ENCODE measurements at places on chromosomes 1 and 21. TPM values are rescaled to one million over a fixed set of nuclear protein-coding genes. Genes with fewer than 3 reads are reported as not detected.
A peak's percentile ranks its signal among the peaks of the same experiment; 100 is the strongest.

- DNase-seq = peak; percentile 35
Measured at GRCh38 chr1:145997016-145997717, 788 bp upstream of the TXNIP start.

The BARHL2 gene
- total RNA-seq = not detected

GRCh38 chr1:217948741-217949140 lies 317.6 kb downstream of the SPATA17 start:
- DNase-seq = no peak

The AIDA gene
- 60.3 TPM for total RNA-seq

The IVL gene
- total RNA-seq = not detected

The KCNJ9 gene
- total RNA-seq = 0.33 TPM

GRCh38 chr1:219132939-219133338 lies 40.7 kb upstream of the LYPLAL1 start:
- no peak for DNase-seq

DNA sequence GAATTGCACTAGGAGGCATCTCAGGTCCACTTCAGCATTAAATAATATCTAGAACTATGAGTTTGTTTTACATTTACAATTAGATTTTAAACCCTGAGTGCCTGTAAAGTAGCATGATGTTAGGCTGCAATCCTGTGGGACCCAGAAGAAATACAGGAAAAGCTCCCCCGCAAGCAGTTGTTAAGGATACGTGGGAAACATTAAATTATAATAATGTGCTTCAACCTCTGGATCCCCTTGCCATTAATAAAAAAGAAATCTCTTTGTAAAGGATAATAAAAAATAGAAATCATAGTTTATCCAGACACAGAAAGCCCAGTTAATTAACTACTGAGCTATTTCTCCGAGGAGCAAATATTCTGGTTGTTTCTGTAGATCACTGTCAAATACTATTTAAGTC lies 106.0 kb downstream of the PCNX2 start:
- no peak for DNase-seq

- no peak for DNase-seq
Measured at GRCh38 chr1:185636848-185637247, 97.3 kb upstream of the HMCN1 start.

The PAX7 gene
- total RNA-seq = not detected

The KIF2C gene
- total RNA-seq = 1.7 TPM

- DNase-seq = no peak
Measured at GRCh38 chr1:154694995-154695394, 87.0 kb upstream of the ADAR start.

GRCh38 chr1:1900883-1901640 lies 10.2 kb upstream of the GNB1 start:
- DNase-seq = no peak

DNA sequence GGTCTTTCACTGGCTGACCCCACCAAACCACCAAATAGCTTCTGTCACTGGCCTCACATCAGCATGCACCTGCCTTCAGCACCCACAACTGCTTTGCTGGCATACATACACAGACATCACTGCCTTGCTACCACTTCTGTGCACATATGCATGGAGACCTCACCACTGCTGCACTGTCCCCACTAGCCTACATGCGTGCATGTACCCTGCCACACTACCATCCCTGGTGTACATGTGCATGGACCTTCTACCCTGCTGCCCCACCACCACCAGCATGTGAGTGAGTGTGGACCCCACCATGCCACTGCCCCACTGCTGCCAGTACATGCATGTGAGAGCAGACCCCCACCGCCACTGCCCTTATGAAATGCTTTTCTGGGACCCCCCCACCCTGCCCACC lies 6.1 kb downstream of the CD1C start:
- no peak for DNase-seq

DNA sequence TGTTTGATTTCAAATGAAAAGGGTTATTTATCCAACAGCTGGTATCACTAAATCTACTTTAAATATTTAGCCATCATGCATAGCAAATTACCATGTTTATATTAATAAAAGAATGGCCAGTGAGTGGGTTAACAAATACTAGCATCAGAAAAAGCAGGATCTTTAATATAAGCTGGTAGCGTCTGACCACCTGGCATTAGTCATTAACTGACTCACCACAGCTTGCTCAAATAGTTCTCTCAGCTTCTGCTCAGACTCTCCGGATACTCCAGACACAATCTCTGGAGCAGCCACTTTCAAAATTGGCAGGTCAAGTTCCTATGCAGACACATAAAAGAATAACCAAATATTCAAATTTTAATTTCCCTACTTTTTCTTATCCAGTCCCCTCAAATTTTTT lies 29.6 kb downstream of the NVL start:
- DNase-seq = no peak

The DDR2 gene
- total RNA-seq = 266 TPM

The KLF17 gene
- total RNA-seq = not detected

GRCh38 chr1:19388980-19389379 lies 76.9 kb downstream of the SLC66A1 start:
- DNase-seq = no peak

The TNFRSF4 gene
- total RNA-seq = 2.7 TPM

DNA sequence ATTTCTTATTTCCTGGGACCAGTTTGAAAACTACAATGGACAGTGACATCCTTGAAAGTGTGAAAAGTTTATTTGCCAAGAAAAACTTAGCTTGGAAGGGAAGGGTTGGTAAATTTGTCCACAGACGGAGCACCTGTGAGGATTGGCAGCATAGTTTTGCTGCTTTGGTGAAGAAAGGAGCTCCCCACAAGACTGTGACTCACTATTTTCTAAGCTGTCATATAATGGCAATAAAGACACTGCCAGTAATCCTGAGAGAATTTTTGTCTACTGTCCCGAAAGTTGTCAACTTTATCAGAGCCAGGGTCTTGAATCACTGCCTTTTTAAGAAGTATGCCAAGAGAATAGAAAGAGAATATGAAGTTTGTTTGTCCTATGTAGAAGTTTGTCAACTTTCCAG lies 230.8 kb downstream of the NEGR1 start:
- DNase-seq = no peak

- DNase-seq = no peak
Measured at GRCh38 chr1:228155596-228156514, 6.1 kb downstream of the GJC2 start.

The CLCA4 gene
- not detected for total RNA-seq

- DNase-seq = no peak
Measured at GRCh38 chr1:19208710-19209438, 1.2 kb downstream of the UBR4 start.

- DNase-seq = peak; percentile 51
Measured at GRCh38 chr21:44368711-44369446, 15.5 kb downstream of the TRPM2 start.

DNA sequence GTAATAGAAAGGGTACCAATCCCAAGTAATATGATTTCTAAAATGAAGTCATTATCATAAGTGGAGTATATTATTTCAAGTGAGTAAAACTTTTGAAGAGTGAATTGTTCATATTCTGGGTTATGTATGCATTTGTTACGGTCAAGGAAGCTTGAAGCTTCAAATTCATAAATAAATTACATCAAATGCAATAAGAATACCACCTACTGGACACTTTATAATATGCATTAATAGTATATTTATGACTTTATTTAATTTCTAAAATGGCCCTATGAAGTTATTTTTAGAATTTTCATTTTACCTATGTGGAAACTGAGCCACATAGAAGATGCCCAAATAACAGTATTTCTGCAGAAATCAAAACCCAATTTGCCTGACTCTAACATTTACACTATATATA lies 260.6 kb downstream of the SMYD3 start:
- no peak for DNase-seq

- no peak for DNase-seq
Measured at GRCh38 chr1:236925386-236925785, 78.9 kb downstream of the MT1HL1 start.

GRCh38 chr1:207389728-207390464 lies 64.2 kb upstream of the CR2 start:
- DNase-seq = no peak

GRCh38 chr1:183638649-183639387 lies 3.2 kb upstream of the ARPC5 start:
- no peak for DNase-seq

The BATF3 gene
- 1.4 TPM for total RNA-seq

DNA sequence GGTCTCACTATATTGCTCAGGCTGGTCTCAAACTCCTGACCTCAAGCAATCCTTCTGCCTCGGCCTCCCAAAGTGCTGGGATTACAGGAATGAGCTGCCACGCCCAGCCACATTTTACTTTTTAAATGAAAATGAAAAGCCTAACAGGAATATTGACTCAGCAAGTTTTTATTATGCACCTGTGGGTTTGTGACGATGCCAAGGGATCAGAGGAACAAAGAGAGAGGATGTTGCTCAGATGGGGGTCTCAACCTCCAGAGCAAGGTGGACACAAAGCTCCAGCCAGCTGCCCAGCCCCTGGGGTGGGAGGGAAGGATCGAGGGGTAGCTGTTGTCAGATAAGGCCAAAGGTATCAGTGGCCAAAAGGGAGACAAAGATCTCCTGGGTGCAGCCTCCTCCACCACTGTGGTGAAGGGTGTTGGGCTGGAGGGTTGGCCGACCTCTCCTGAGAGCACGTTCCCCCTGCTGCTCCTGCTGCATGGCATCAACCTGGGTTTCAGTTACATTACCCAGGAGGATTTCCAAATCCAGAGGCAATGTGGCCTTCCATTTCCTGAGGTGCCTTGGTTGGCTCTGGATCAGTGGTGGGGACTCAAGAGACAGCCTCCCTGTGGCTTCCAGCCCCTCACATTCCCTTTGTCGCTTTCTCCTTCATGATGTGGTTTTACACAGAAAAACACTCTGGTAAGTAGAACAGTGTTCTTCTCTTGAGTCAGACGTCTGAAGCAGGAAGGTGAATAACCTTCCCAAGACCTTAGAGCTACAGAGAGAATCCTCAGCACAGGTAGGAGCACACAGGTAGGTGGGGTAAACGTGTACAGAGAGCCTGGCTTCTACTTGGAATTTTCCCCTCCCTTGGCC lies 34.2 kb downstream of the ZNF496 start:
- peak; percentile 30 for DNase-seq

The SON gene
- 203 TPM for total RNA-seq

DNA sequence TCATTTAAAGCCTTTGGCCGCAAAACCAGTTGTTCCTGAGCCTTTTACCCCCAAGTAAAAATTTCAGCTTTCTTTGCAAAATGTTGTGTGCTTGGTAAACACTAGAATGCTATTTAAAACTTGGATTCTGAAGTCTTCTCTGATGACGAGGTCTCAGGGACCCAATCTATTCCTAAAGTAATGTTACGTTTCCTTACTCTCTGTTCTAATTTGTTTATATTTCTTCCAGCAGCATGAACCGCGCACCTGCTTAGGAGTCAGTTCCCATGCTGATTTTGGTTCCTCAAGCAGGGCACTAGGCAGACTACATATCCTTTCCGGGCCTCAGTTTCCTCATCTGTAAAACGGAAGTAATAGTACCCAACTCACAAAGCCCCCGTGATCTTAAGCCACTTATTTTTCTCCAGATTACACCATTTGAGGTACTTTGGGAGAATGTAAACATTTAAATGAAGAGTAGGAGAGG lies 969 bp upstream of the ALDH4A1 start:
- no peak for DNase-seq

GRCh38 chr1:231278100-231278790 lies 37.2 kb downstream of the GNPAT start:
- no peak for DNase-seq

The SPRR2G gene
- not detected for total RNA-seq

The C4BPA gene
- not detected for total RNA-seq

The MECR gene
- 53.1 TPM for total RNA-seq

DNA sequence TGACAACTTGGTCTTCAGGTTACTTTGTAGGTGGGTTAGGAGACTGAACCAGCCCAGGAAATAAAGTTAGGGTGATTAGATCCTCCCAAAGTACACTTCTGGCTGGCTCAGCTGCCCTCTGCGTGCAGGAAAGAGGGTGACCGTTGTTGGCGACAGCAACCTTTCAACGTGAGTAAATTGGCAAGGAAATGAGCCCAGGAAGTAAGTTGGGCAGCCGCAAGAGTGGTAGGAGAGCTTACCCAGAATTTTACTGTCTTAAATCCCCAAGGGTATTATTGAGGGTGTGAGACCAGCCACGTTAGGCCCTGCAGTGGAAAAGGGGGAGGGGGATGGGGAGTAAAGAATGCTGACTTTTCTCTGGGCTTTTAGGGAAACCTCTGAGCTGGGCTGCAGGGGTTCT lies 1.6 kb downstream of the TENT5C start:
- DNase-seq = peak; percentile 57

DNA sequence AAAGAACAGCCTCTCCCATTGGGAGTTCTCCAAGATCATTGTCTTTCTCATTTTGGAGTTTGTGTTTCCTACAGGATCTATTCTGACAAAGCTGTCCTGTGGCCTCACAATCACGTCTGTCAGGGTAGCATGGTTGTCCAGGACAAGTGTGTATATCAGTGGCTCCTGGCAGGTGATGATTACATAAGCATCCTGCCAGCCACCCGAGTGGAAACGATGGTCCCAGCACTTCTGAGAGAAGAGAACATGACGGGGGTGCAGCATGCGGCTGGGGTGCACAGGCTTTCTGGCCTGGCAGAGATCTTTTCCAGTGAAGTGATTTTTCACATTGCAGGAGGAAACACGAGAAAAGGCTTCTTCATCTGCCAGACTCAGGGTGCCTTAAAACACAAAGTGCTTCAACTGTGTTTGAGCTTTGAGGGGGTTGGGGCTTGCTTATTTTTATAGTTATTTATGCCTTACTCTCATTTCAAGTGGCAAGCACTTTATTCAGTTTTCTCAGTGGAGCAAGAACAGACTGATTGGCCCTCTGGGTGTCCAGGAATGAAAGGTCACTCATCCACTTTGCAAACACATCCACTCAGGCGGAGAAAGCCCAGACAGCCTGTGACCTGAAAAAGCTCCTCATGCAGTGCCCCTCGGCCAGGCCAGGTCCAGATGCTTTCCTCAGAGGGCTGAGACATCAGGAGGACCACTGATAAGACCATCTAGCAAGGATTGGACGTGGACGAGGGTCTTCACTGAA lies 186.0 kb downstream of the DUSP10 start:
- no peak for DNase-seq

All from adrenal gland (tissue), 19 donors.